ENCODE measurements at places on chromosomes 7 and 10. TPM values are rescaled to one million over a fixed set of nuclear protein-coding genes. Genes with fewer than 3 reads are reported as not detected.

MCMBP gene
- 47.4 TPM for total RNA-seq

CCDC146 gene
- total RNA-seq, result 34.3 TPM

HOXA2 gene
- total RNA-seq, result 0.31 TPM

OR2A7 gene
- 1.2 TPM for total RNA-seq

FRMD4A gene
- 18.7 TPM for total RNA-seq

BZW2 gene
- 36.5 TPM for total RNA-seq

ATP6V0E2 gene
- 37.1 TPM for total RNA-seq

CNPY1 gene
- total RNA-seq, result 0.31 TPM

ASNS gene
- total RNA-seq, result 31.7 TPM

ZNF365 gene
- total RNA-seq, result 1.2 TPM

TMEM236 gene
- total RNA-seq, result 0.47 TPM

IKZF1 gene
- total RNA-seq, result 10.4 TPM

MOGAT3 gene
- total RNA-seq, result not detected

MPP7 gene
- 10.8 TPM for total RNA-seq

UBN2 gene
- total RNA-seq, result 49.4 TPM

C7orf33 gene
- 0.24 TPM for total RNA-seq

SFTPA1 gene
- total RNA-seq, result not detected

TMEM26 gene
- 13.0 TPM for total RNA-seq

ELMO1 gene
- total RNA-seq, result 47.2 TPM

HOXA1 gene
- 0.79 TPM for total RNA-seq

ANKRD22 gene
- total RNA-seq, result 0.31 TPM

BLNK gene
- total RNA-seq, result 1.5 TPM

RASSF4 gene
- total RNA-seq, result 53.1 TPM

REEP3 gene
- total RNA-seq, result 18.4 TPM
